ENCODE measurements at places on chromosomes 5 and 9. TPM values are rescaled to one million over a fixed set of nuclear protein-coding genes. Genes with fewer than 3 reads are reported as not detected.

DNA sequence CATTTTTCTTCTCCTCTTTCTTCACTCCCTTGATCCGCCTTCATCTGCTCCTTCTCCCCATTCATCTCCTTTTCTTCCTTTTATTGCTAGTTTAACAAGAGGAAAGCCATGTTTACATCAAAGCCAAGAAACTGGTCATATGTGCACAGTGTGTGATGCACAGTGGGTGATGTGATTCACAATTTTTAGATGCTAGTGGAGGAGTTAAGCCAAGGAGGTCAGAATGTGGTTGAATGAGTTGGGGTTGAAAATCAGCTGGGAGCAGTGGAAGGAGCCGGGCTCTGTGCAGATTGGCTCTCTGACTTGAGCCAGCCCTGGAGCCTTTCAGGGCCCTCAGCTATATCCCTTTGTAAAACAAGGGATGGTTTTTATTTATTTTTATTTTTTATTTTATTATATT, 7.3 kb downstream of the ACER2 start:
- DNase-seq = no peak

DNA sequence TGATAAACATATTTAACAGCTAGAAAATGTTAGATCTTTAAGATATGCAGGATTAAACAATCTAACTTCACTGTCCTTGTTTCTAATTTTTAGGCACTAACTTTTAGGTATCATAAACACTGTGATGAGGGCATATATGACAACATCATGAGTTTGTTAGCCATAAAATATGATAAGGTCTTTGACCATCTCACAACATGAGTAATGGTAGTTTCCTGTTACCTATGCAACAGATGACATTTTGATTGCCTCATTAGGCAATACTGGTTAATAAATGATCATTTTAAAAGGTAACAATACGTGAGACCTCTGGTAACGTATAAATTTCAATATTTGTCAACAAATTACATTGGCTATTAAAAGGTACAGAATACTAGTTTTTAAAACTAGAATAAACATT, 613.5 kb downstream of the PDE4D start:
- DNase-seq = no peak

NMUR2 gene
- 0.55 TPM for polyA plus RNA-seq

- no peak for DNase-seq
Observed at GRCh38 chr9:13450723-13451122, 171.2 kb upstream of the MPDZ start.

DNA sequence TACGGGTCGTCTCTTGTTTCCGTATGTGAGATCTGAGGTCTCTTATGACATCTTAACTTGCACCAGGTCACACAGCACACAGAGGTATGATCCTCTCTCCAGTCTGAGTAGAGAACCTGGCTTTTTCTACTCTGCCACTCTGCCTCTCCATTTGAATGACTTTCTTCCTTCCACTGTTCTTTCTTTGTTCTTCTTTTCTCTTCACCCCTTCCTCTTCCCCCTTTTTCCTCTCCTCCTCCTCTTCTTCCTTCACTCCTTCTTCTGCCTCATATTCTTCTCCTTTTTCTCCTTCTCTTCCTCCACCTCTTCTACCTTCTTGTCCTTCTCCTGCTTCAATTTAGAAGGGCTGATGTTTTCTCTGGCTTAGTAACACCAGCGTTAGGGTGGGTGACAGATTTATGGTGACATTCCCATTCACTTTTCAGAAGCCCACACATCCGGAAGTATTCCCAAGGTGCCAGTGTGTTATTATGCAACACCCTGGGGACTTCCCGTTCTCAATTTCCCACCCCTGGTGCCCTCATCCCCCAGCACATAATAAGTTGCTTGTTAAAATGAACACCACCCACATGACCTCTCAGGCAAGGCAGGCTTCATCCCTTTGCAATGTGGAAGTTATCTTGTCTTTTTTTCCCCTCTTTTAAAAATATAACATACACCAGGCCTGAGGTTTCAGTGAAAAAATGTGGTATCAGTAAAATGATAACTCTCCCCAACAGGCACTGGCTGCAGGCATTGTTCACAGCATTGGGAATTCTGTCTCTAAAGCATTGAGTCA, 122.0 kb downstream of the PAPPA start:
- no peak for DNase-seq

DNA sequence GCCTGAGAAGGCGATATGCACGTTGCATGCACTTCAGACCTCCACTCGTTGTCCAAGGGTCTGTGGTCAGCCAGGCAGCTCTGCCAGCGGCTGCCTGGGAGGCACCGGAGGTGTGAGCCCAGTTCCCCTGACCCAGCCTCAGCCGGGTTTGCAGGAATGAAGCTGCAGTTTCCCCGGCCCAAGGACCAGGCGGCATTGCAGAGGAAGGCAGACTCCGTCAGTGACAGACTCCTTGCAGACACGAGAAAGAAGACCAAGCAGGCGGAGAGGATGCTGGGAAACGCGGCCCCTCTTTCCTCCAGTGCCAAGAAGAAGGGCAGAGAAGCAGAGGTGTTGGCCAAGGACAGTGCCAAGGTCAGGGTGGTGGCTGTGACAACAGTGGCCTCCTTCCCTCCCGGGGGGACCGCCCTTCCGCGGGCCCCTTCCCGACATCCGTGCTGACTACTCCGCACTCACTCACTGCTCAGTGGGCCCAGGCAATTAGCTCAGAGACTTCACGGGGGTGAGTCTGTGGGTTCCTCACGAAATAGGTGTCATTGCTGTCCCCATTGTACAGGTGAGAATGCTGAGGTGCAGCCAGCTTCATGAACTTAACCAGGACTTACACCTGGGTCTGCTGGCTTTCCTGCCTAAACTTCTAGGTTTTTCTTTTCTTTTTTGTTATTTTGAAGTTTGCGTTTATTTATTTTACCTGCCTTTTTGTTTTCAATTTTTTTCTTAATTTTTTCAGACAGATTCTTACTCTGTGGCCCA, 10.8 kb upstream of the AIF1L start:
- DNase-seq = no peak

- peak; percentile 79 for DNase-seq
Observed at GRCh38 chr5:81425569-81425968, 31.6 kb upstream of the ACOT12 start.

DNA sequence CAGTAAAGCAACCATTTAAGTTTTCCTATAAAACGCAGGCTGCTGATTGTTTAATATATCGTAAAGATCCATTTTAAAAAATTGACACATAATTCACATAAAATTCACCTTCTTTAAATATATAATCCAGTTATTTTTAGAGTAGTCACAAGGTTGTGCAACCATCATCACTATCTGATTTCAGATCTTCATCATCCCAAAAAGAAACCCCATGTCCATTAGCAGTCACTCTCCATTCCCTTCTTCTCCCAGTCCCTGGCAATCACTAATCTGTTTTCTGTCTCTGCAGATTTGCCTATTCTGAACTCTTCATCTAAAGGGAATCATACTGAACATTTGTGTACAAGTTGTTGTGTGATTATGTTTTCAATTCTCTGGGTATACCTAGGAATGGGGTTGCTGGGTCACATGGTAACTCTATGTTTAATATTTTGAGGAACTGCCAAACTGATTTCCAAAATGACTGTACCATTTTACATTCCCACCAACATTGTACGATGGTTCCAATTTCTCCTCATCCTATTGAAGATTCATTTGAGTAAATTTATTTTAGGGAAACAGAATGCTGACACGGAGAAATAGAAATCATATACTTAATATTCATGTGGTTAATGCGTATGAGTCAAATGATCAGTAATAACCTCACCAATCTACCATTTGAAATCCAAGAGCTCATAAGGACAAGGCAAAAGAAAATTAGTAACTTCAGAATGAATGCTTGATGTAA, 57.8 kb upstream of the PLPP1 start:
- no peak for DNase-seq

DNA sequence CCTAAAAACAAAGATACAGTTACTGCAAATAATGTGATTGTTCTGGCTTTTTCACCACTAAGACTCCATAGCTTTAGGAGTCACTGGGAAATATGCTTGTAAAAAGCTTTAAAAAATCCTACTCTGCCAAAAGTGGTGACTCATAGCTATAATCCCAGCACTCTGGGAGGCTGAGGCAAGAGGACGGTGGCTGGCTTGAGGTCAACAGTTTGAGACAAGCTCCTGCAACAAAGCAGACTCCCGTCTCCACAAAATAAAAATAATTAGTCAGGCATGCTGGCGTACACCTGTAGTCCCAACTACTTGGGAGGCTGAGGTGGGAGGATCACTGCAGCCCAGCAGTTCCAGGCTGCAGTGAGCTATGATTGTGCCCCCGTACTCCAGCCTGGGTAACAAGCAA, 406.4 kb downstream of the HTR1A start:
- peak; percentile 15 for DNase-seq

DNA sequence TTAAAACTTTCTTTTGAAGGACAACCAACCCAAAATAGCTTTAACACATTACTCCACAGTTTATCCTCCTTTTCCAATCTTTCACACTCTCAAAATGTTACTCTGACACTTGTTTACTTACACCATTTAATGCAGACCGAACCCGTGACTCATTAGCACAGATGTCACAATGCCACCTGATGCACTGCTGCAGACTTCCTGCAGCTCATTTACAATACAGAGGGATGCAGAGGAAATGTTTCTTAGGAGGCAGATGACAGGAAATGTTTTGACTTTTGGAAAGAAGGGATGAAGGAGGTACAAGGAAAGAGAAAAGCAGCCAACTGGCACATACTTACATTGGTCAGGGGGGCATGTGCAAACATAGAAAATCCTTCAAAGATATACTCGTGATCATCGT, 39.0 kb downstream of the DROSHA start:
- no peak for DNase-seq

SPRY4 gene
- 86.6 TPM for polyA plus RNA-seq

- peak; percentile 58 for DNase-seq
Observed at GRCh38 chr9:137045294-137046087, 486 bp downstream of the NPDC1 start.

GRCh38 chr9:90904706-90905478, 103.3 kb downstream of the SYK start:
- no peak for DNase-seq

DNA sequence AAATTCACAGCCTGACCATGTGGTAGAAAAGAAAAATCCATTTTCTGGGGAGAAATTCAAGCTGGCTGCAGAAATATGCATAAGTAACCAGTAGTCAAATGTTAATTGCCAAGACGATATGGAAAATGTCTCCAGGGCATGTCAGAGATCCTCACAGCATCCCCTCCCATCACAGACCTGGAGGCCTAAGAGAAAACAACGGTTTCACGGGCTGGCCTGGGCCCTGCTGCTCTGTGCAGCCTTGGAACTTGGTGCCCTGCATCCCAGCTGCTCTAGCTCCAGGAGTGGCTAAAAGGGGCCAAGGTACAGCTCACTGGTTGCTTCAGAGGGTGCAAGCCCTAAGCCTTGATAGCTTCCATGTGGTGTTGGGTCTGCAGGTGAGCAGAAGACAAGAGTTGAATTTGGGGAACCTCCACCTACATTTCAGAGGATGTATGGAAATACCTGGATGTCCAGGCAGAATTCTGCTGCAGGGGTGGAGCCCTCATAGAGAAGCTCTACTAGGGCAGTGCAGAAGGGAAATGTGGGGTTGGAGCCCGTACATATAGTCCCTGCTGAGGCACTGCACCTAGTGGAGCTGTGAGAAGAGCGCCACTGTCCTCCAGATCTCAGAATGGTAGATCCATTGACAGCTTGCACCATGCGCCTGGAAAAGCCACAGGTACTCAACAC, 49.7 kb downstream of the PTBP3 start:
- no peak for DNase-seq

GRCh38 chr9:101038488-101038887, 10.0 kb downstream of the PLPPR1 start:
- DNase-seq = no peak

SPINK7 gene
- polyA plus RNA-seq = not detected

DNA sequence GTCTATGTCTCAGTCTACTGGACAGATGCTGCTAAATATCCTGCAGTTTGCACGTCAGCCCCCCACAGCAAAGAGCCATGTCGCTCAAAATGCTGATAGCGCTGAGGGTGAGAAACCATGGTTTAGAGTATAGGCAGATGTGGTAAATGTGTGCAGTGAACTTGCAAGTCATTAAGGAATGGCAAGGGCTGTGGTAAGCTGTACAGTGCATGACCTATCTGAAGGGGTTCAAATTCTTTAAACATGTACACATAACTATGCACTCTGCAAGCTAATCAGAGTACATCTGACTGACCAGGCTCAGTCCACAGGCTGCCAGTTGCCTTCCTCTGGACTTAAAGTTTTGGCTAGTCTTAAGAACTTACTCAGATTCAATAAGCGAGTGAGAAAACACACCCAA, 170.7 kb downstream of the CFAP90 start:
- no peak for DNase-seq

FOXI1 gene
- not detected for polyA plus RNA-seq

ACOT12 gene
- polyA plus RNA-seq = not detected

GRCh38 chr5:166746506-166746905, 1544.9 kb upstream of the WWC1 start:
- no peak for DNase-seq

GRCh38 chr9:75001719-75002421, 26.2 kb downstream of the CARNMT1 start:
- DNase-seq = peak; percentile 91

GRCh38 chr5:98483301-98483685, 290.2 kb upstream of the RGMB start:
- DNase-seq = peak; percentile 91

DNA sequence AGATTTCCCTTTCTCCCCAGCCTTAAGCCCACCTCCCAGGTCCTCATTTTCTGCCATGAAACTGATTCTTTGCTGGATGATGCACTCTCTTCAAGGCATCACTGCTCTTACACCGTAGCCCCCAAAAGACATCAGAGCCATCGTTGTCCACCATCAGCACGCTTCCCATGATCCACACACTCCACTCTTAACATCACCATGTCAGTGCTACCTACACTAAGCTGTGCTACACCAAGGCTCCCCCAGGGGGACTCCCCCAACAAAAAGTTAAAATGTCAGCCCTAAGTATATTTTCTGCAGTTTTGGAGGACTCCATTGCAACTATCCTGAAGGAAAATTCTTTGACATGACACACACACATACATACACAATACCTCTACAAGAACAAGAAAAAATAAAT, 34.1 kb upstream of the KIF2A start:
- no peak for DNase-seq

DNA sequence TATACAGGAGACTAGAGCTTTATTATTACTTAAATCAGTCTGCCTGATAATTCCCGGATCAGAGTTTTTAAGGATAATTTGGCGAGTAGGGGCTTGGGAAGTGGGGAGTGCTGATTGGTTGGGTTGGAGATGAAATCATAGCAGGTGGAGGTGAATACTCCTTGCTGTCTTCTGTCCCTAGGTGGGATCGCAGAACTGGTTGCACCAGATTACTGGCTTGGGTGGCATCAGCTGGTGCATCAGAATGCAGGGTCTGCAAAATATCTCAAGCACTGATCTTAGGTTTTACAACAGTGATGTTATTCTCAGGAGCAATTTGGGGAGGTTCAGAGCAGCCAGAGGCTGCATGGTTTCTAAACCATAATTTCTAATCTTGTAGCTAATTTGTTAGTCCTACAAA, 68.1 kb downstream of the KIF4B start:
- no peak for DNase-seq

- no peak for DNase-seq
Observed at GRCh38 chr5:180525399-180525798, 31.2 kb downstream of the CNOT6 start.
